ENCODE measurements at places on chromosomes 4 and X.
A peak's percentile ranks its signal among the peaks of the same experiment; 100 is the strongest.

- DNase-seq: peak; percentile 92
Observed at GRCh38 chr4:138897811-138898226, 117.8 kb upstream of the NOCT start.

DNA sequence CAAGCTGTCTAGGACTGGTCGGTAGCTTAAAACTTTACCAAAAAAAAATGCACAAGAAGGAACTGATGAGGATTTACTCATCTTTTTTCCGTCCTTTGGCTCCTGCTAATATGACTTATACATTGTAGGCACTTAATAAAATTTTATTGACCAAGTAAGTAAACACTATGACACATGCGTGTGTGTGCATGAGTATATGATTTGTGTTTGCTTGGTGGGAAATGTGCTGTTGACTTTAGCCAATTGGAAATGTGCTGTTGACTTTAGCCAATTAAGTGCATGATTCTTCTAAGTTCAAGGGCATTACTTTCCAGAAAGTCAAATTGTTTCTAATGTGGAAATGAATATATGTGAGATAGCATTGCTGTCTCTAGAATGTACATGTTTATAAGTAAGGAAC lies 78.3 kb downstream of the FIP1L1 start:
- no peak for DNase-seq

DNA sequence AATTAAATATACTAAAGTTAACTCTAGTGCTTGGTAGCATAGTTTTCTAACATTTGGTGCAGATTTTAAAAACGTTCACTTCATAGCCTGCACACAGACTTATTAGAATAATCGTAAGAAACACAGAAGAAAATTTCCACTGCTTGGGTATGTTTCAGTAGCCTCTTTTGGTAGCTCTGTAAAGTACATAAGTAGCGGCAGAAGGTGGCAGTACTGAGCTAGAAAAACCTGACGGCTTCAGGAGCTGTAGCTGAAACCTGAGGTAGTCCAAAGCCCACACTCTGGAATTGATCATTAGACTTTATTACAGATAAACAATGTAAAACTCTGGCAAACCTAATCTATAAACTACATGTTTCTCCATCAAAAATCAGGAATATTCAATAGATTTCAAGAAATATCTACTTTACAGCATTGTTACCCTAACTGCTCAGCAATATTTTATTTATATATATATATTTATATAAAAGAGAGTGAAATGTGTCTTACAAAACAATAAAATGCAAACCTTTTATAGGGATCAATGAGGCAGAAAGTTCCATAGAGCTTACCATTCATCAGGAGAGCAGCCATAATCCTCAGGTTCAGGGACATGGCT lies 88.2 kb downstream of the ATP8A1 start:
- DNase-seq: peak; percentile 50

- DNase-seq: no peak
Observed at GRCh38 chr4:21628116-21628670, 320.4 kb downstream of the KCNIP4 start.

DNA sequence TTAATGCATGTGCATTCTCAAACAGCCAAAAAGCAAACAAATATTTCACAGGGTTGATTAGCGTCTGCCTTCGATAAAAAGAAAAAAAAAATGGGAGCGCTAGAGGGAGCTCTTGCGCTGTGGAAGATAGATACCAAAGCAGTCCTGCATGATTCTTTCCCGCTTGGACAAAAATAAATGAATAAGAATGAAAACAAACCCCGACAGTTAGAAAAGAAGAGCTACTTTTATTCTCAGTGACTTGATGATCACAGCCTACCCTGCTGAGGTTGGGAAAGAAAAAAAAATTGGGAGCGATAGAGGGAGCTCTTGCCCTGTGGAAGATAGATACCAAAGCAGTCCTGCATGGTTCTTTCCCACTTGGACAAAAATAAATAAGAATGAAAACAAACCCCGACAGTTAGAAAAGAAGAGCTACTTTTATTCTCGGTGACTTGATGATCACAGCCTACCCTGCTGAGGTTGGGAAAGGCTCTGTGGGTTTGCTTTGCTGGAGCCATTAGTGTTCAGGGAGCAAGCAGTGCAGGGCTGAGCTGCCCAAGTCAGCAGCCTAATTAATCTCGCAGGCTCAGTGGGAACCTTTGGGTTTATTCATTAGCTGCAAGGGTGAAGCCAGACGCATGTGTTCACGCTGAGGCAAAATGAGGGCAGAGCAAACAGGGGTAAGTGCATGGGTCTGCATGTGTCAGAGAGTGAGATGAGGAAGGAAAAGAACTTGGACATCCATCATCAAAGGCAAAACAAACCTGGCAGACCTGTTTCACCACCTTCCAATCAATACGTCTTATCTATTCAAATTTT lies 249.3 kb upstream of the PRKX start:
- DNase-seq: peak; percentile 1

GRCh38 chr4:55618546-55619143 lies 17.5 kb downstream of the NMU start:
- DNase-seq: no peak

DNA sequence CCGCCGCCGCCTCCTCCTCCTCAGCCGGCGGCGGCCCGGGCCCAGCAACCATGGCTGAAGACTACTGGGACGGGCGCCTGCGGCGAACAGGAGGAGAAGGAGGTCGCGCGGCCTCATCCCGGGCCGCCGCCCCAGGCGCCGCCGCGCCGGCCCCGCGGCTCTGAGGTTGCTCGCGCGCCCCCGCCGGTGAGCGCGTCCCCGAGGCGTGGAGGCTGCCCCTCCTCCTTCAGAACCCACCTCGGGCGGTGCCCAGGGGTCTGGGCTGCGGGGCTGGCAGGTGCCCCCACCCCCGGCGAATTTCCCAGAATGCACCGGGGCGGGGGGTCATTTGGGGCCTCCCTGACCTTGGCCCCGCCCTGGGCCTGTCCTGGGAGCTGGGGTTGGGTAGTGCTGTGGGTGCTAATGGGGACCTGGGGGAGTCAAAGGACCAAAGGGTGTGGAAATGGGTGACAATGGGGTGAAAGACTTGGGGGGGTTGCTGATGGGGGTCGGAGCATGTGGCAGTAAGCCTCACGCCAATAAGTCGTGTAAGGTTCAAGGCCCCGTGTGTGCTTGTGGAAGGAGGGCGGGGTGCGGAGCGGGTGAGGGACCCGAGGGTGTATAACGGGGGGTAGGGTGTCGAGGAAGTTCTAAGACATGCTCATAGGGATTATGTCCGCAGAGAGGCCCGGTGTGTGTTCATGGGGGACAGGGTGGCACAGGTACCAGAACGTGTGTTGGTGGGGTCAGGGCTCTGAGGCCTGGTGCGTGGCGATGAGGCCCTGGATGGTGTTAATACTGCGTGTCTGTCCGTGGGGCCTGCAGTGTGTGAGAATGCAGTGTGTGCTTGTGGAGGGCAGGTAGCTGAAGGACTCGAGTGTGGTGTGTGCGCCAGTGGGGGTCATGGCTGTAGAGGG lies 687 bp downstream of the CDK16 start:
- DNase-seq: peak; percentile 16

GRCh38 chrX:147884958-147885357 lies 26.8 kb upstream of the FMR1 start:
- no peak for DNase-seq

DNA sequence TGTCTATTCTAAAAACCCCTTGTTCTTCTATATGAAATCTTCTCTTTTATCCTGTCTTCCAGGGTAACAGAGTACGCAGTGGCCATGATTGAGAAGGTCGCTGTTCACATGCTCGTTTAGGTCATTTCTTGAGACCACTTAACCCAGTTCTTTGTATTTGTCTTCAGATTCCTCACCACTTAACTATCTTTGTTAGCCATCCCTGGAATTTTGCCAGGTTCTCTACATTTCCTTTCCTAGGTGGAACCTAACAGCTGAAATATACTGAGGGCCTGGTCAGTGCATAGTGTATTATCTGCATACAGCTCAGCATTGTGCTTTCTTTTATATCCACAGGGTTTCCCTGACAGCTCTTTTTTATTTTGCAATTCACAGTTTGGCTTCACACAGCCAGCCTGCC lies 148.9 kb upstream of the GALNT7 start:
- no peak for DNase-seq

DNA sequence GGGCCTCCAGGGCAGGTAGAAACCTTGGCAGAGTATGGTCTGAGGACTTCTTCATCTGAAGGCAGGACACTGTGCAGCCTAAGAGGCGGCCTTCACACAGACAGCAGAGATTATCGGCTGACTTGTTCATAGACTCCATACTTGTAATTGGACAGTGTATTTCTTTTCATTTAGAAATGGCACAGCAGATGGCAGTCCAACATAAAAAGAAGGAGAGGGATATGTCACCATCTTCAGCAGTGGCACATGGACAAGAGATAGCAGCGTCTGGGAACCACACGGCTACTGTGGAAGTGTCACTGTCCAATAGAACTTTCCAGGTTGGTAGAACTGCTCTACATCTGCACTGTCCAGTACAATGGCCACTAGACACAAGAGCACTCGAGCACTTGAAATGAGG lies 21.7 kb upstream of the GEMIN8 start:
- DNase-seq: peak; percentile 21

DNA sequence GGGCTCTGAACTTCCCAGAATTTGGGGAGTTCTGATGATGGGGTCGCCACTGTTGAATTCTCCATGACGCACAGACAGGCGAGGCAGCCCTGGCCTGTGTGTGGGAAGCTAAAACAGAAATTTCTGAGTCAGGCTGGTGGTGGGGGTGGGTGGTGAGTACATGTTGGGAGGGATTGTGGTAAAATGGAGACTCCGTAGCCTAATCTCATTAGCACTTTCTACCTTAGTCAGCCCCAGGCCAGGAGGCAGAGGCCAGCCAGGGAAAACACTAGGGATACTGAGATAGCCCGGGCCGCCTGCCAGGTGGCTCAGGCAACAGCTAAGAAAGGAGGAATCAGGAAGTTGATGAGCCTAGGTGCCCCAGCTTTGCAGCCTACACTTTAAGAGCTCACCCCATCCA lies 39.3 kb upstream of the NHSL2 start:
- DNase-seq: peak; percentile 68

GRCh38 chrX:134172588-134173259 lies 64.3 kb upstream of the CCDC160 start:
- DNase-seq: no peak

DNA sequence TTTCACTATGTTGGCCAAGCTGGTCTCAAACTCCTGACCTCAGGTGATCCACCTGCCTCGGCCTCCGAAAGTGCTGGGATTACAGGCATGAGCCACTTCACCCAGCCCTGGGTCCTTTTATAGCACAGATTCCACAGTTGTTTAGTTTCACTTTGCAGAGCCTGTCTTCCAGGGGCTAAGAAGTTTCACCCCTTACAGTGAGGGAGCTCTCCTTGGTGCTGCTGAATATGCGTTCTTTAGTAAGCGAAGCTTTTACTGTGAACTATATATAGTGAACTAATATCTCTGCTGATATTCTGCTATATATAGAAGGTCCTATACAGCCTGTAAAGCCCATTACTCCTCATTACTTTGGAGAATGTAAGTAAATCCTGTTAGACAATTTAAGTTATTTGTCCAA lies 4.2 kb downstream of the TCEAL6 start:
- DNase-seq: no peak

DNA sequence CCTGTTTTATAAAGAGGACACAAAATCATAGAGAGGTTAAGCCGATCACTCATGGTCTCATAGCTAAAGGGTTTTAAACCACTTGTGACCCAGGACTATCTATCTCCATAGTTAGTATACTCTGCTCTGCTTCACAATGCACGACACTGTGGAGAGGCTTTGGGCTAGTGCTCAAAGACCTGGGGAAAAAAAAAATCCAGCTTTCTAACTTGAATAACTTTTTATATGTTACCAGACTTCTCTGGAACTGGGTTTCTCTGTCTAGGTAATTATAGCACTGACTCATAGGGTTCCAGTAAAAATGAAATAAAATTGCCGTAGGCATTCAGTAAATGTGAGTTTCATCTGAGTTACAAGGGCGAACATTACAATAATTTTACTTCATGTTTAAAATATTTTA lies 273.7 kb upstream of the TECRL start:
- no peak for DNase-seq

DNA sequence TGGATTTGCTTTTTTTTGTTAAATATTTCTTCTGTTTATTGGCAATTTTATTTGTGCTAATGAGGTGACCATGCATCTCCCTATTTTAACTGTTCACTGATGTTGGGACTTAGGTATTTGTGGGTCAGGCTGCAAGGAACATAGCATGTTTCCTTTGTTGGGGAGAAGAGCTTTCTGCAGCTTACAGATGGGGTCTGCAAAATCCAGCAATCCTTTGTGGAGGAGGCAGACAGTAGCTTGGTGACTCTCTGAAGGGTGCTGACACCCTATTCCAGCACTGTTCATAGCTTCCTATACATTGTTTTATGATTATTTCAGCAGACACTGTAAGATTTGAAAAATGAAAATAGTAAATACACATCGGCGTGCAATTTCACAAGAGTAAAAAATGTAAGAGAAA lies 491.7 kb downstream of the RAPGEF2 start:
- no peak for DNase-seq

GRCh38 chr4:56790691-56791091 lies 30.8 kb downstream of the SPINK2 start:
- DNase-seq: no peak

- no peak for DNase-seq
Observed at GRCh38 chr4:167555338-167556022, 321.2 kb upstream of the SPOCK3 start.

GRCh38 chr4:5460106-5460801 lies 248.1 kb downstream of the EVC2 start:
- peak; percentile 24 for DNase-seq

DNA sequence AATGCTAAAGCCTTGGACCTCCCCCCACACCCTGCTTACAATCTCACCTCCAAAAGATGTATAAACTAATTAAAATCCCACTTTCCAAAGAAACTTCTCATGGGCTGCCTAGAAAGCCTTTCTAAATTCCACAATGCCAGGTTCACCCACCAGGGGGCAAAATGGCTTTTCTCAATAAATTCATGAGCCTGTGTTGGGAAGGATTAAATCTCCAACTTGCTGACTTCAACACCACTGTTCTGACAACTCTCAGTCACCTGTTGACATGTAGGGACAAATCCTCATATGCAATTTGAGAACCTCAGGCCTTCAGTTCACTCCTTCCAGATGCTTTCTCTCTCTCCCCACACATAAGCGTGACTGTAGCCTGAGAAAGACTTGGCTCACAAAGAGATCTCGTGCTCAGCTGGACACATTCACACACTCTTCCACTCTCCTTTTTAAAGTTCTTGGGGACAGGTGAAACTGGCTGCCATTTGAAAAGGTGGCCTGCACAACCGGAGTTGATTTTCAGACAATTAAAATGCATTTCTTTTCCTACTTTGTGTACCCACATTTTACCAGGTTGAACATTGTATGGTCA lies 88.6 kb upstream of the PRPS2 start:
- DNase-seq: no peak

GRCh38 chrX:40462795-40463194 lies 118.0 kb upstream of the ATP6AP2 start:
- no peak for DNase-seq

DNA sequence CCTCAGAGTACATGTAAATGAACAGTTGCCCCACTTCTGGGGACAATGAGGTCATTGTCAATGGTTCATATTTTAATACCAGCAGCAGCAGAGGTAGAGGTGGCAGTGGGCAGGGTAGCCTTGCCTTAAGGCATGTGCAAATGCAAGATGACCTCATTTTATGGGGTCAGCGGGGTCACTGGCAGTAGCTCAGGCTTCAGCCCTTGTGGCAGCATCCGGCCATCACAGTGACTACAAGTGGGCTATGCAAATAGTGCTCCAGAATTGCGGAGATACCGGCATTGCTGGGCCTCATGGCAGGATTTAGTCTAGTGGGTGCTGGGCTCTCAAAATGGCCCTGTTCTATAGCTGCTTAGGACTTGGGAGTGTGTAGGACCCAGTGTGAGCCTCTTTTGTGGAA lies 144.7 kb downstream of the FAM47A start:
- DNase-seq: no peak

- no peak for DNase-seq
Observed at GRCh38 chr4:174451718-174452296, 70.5 kb downstream of the HPGD start.
